EL (cell line): ENCODE measurements at places on chromosomes 16 and 17.

GRCh38 chr16:11306381-11306780 lies 25.3 kb upstream of the PRM1 start:
- DNase-seq: no peak

GRCh38 chr17:57861000-57861789 lies 11.4 kb upstream of the MRPS23 start:
- DNase-seq: no peak

- no peak for DNase-seq
Measured at GRCh38 chr17:39636587-39636926, 387 bp upstream of the STARD3 start.

GRCh38 chr16:49048557-49048956 lies 233.1 kb downstream of the CBLN1 start:
- DNase-seq: no peak

GRCh38 chr16:65229191-65229662 lies 107.4 kb upstream of the CDH11 start:
- peak; percentile 15 for DNase-seq

- no peak for DNase-seq
Measured at GRCh38 chr17:38431346-38432145, 3.3 kb downstream of the ARHGAP23 start.

GRCh38 chr17:60390186-60390585 lies 1.7 kb downstream of the USP32 start:
- DNase-seq: peak; percentile 83

DNA sequence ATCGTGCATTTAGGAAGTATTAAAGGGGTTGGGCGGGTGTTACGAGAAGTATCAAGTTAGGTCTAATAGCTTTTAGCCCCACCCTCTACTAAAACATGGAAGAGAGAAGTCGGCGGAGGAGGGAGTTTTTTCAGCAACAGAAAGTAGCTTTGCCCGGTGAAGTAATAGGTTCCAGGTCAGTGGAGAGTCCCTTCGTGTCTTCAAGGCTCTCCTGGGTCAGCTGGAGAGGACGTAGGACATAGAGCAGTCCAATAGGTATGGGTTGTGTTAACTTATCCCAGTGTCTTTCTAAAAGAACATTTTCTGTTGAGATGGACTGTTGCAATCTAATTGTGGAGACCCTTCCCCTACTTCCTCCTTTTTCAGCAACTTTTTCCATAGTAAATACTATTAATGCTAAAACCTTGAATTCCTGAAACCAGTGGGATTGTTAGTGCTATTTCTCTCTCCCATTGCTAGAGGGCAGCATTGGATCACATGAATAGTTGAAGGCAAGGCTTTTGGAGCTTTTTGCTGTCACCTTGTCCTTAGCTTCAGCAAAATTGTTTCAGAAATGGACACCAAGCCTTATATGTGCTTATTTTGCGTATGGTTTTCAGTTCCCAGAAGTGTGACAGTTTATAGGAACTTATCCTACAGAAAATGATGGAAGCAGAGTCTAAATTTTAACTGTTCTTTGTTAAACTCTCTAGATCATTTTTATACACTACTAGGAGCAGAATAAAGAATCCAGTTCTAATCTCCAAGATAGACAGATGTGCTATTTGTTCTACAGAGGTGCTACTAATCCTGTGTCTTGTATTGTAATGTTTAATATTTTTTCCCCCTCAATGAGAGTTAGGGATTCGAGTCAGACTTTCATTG lies 38.4 kb downstream of the UTP18 start:
- DNase-seq: peak; percentile 42

- DNase-seq: peak; percentile 97
Measured at GRCh38 chr16:25109643-25110042, 1.9 kb upstream of the LCMT1 start.

DNA sequence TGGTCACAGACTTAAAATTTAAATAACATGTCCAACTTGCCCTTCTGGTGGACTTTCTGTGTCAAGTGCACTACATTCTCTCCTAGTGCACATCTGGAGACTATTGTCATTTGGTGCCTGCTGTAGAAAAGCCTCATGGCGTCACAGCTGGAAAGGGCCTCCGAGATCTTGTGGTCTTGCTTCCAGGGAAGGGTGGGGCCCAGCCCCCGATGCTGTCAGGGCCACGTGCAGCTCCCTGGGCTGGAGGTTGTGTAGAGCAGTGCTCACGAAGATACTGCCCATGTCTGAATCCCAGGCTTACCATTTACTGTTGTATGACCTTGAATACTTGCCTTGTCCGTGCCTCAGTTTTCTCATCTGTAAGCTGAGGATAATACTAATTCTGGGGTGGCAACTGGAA lies 6.8 kb upstream of the MPRIP start:
- no peak for DNase-seq

GRCh38 chr17:74599023-74599399 lies 6.9 kb upstream of the CD300LD start:
- no peak for DNase-seq

GRCh38 chr16:12535535-12536411 lies 267.9 kb downstream of the CPPED1 start:
- DNase-seq: no peak

GRCh38 chr16:72311426-72311825 lies 139.5 kb upstream of the PMFBP1 start:
- peak; percentile 14 for DNase-seq

GRCh38 chr17:6831661-6832263 lies at the start of gene TEKT1:
TSS of gene TEKT1 (minus strand) at chr17:6831729. CDS start at chr17:6830376, 1,353 bp downstream.
- DNase-seq: peak; percentile 32

GRCh38 chr17:41433586-41433985 lies 7.2 kb downstream of the KRT38 start:
- DNase-seq: no peak

- DNase-seq: no peak
Measured at GRCh38 chr17:33444731-33445130, 151.6 kb upstream of the ASIC2 start.

DNA sequence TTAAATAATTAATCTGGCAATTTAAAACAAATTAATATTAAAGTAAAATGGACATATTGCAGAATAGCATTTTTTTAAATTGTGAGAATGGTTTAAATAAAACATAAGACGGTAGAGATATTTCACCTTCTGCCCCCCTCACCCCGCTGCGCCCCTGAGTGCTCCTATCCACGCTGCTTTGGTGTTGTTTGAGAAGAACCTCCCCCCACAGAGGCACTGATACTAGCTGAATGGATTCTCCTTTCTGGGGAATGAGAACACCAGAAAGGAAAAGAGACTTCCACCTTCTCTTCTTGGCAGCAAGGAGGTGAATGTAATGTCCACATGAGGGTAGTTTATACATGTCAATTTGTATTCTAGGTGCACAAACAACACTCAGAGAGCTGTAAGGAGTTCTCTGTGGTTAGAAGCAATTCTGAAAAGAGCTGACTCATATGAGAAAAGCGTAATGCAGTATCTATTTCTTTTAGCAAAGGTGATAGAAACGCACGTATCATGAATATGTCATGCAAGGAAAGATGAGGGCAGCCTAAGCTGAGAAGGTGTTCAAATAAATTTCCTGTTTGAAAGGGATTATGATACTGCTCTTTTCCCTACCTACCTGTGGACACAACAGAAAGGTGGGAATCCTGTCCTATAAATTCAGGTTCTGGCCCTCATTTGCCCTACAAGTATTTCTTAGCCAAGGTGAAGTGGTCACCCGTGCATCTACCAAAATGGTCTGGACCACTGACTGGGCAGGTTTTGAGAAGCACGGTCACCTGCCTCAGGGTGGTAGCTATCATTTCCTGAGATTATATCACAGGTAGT lies 126.9 kb downstream of the PARN start:
- DNase-seq: peak; percentile 39

DNA sequence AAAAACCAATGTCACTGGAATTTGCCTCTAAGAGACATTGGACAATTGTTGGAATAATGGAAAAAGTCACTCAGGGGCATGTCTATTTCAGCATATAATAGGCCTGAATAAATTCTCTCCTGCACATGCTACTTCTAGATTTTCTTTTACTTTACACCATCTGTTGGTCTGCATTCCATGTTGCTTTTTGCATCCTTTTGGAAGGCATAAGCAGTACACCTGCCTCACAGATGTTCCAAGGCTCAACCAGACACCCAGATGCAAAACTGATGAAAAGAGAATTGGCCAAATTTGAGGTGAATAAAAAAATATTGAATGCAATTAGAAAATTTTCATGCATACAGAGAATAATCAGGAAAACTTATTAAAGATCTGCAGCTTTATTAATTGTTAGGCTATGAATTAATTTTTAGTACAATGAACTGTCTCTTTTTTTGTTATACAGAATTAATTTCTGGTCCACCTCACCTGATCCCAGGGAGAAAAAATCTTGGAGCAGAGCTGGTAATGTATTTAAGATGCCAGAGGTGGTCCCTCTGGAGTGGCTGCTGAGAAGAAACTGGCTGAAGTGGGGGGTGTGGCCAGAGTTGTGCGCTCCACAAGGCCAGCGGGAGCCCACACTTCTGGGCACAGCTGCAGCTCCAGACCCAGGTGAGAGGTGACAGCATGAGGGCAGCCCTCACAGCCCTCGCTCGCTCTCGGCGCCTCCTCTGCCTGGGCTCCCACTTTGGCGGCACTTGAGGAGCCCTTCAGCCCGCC lies 778.6 kb downstream of the CDH11 start:
- DNase-seq: no peak

GRCh38 chr16:89230255-89230654 lies 12.8 kb downstream of the ZNF778 start:
- no peak for DNase-seq

- peak; percentile 37 for DNase-seq
Measured at GRCh38 chr16:67883872-67884261, 818 bp upstream of the NRN1L start.

DNA sequence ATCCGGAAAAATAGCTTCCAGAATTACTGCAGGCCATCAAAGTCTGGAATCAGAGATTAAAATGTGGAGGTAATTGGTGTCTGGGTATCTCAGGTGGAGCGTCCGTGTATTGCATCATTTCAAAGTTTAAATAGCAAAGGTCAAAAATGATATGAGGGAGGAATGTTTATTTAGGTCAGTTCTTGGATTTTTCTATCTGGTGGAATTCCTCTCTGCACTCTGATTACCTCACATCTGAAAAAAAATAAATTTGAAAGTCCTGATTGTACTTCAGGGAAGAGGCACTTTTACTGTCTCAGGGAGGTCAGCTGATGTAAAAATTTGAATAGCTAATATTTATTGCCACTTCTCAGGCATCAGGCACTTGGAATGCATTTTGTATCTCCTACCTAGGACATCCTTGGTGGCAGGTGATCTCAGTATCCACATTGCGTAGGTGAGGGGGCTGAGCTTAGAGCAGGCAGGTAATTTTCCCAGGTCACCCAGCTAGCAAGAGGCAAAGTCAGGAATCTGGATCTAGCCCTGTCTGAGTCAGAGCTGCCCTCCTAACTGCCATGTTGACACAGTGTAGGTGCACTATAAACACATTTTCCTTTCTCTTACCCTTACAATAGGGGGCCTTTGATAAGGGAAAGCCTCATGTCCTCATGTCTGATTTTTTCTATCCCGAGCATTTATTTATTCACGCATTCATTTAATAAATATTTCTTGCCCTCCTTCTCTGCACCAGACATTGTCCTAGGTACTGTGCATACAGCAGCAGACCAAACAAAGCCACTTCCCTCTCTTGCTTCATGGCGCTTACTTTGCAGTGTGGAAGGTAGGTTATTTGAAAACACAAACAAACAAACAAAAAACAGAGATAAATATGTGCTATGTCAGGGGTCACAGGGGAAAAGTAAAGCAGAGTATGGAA lies 454.3 kb downstream of the HAPSTR1 start:
- DNase-seq: no peak

DNA sequence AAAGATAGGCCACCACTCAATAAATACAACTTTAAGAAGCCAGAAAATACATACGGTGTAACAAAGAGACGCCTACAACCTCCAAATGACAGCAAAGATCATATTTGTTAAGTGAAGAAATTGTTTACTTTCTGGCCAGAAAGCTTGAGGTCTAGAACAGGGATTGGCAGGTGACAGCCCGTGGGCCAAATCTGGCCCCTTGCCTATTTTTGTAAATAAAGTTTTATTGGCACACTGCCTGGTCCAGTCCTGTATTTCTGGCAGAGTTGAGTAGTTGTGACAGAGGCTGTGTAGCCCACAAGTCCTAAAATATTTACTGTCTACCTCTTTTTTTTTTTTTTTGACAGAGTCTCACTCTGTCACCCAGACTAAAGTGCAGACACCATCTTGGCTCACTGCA lies 3.4 kb upstream of the CLEC19A start:
- DNase-seq: no peak
